ENCODE measurements at places on chromosomes 5 and 9.

DNA sequence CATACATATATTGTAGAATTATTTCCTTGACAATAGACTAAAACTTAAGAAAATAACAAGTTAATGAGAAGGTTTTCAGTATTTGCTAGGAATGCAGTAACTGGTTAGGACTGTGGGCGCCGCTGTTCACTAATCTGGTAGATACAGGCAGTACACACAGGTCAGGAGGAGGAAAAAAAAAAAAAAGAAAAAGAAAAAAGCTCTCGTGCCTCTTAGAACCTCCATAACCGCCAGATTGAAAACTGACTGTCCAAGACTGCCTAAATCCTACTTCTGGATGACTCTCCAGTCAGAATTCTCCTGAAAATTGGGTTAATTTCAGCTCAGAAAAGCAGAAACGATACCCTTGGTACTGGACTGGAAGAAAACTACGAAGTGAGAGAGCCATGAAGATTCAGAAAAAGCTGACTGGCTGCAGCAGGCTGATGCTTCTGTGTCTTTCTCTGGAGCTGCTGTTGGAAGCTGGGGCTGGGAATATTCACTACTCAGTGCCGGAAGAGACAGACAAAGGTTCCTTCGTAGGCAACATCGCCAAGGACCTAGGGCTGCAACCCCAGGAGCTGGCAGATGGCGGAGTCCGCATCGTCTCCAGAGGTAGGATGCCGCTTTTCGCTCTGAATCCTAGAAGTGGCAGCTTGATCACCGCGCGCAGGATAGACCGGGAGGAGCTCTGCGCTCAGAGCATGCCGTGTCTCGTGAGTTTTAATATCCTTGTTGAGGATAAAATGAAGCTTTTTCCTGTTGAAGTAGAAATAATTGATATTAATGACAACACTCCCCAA is at the start of gene PCDHGA1:
Gene PCDHGA1, plus strand, starts transcription at position 216 of the 782 bp plus-strand sequence.
- DNase-seq = no peak

DNA sequence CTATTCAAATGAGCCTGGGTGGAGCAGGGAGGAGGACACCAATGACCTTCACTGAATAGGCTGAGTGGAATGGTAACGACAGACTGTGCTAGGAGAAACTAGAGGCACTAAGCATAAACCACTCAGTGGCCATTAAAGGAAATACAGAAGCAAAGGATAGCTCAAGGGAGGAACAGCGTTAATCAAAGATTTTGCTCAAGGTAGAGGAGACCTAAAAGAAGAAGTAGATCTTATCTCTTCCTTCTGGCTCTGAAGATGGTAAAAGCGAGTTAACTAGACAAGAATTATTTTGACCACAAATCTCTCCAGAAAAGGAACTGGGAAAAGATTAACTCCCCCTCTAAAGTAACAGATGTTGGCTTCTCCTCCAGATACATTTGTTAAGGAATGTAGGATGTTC is 299.6 kb downstream of the EPB41L4A start:
- DNase-seq = no peak

GRCh38 chr9:121876255-121876654 is 216.9 kb downstream of the TTLL11 start:
- no peak for DNase-seq

DNA sequence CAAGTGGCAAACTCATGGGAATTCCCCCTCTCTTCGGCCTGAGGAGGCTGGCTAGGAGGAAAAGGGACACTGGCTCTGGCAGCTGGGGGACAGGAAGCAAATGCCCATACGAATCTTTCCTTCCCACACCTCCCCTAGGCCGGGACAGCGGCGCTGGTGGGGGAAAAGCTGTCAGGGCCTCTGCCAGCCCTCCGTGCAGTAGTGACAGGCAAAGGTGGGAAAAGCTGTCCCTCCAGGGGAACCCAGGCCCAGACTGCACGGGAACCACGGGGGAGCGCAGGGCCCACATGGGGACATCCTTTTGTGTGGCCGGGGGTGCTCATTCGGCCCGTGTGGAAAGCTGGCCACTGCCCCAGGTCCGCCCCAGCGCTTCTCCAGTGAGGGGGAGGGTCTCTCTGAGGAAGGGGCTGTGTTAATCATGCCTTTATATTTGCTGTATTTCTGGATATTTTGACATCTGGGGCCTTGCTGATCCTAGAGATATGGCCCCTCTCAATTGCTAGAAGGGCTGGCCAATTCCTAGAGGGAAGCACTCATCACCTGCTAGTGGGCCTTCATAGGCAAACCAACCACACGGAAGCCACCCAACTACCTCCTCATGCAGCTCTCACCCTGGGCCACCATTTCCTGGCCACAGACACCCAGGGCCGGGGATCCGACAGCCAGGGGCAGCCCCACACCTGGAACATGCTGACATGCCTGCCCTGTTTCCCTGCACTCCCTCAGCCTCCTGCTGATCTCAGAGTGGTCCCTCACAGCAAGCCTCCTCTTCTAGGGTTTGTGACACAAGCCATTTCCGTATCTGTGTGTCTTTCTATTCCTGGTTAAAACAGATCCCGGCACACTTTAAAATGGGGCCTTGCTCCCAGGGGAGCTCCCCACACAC is 138.8 kb downstream of the ROR2 start:
- DNase-seq = no peak

GRCh38 chr9:29850664-29851063 is 2277.4 kb upstream of the C9orf72 start:
- DNase-seq = no peak

DNA sequence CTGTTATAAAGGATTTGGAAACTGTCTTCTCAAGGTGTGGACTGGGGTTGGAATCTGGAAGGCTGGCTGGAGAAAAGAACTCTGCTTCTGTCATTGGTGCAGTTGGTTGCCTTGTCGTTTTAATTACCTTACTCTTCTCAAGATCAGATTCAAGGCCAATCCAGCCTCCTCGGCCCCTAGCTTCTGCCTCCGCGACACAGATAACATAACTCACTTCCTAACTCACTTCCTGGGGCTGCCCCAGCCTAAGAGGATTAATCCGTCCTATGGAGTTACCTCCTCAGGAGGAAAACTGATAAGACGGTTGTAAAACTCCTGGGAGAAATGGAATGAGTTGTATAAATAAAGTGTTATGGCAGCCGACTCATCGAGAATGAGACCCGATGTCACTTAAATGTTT is 389.1 kb upstream of the WWC1 start:
- DNase-seq = no peak

- DNase-seq = no peak
Measured at GRCh38 chr5:555058-555623, 30.9 kb upstream of the SLC9A3 start.

DNA sequence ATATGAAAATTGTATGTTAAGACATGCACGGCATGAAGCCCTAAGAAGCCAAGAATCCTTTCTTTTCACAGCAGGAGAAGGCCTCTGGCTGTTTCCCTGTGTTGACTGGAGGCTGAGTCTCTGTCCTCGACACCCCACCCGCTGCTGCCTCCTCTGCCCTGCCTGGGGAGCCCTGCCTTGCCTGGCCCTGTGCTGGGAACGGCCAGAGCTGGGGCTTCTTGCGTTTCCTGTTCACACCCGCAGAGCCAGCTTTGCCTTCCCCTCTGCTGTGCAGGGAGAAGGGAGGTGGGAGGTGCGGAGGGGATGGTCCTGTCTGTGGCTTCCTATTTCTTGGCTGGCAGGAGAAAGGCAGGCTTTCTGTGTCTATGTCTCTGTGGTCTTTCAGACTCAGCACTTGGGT is 6.9 kb upstream of the GMCL2 start:
- no peak for DNase-seq

DNA sequence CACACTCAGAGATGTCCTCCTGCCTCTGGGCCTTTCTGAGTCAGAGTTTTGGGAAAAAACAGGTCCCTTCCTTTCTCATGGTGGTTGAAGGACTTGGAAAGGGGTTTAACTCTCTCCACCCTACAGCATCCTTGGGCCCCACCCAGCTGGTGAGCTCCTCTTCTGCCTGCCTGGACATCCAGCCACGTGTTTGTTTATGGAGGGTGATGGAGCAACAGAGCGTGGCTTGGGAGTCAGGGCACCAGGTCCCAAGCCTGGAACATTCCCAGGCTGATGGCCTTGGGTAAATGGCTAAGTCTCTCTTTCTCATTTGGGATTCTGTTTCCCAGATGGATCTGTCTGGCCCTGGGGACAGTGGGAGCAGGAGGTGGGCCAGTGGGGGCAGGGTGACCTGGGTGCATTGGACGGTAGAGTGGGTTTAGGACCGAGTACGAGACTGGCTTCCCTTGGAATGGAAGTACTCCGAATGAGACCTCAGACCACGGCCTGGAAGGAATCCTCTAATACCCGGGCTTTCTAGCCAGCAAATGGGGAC is 141.1 kb upstream of the IRX2 start:
- DNase-seq = no peak

- DNase-seq = no peak
Measured at GRCh38 chr9:134187891-134188385, 23.6 kb upstream of the RNU6ATAC start.
